ENCODE measurements at places on chromosomes 4 and X. TPM values are rescaled to one million over a fixed set of nuclear protein-coding genes. Genes with fewer than 3 reads are reported as not detected.
A peak's percentile ranks its signal among the peaks of the same experiment; 100 is the strongest.

GRCh38 chr4:103887191-103887590 is 167.4 kb upstream of the TACR3 start:
- H3K4me1 ChIP-seq, result no peaks in the 10 kb centered on the region
- no peak overlapping the region for H3K4me3 ChIP-seq
- H3K27me3 ChIP-seq, result no peaks in the 10 kb centered on the region
- H3K36me3 ChIP-seq, result no peaks in the 10 kb centered on the region
- no peak for DNase-seq

GRCh38 chr4:119508281-119508680 is 120.3 kb downstream of the PDE5A start:
- no peak overlapping the region for H3K4me3 ChIP-seq
- H3K27ac ChIP-seq, result no peak overlapping the region
- H3K27me3 ChIP-seq, result no peaks in the 10 kb centered on the region
- no peaks in the 10 kb centered on the region for H3K36me3 ChIP-seq
- no peaks in the 10 kb centered on the region for H3K4me1 ChIP-seq

APLN gene
- not detected for total RNA-seq

DNA sequence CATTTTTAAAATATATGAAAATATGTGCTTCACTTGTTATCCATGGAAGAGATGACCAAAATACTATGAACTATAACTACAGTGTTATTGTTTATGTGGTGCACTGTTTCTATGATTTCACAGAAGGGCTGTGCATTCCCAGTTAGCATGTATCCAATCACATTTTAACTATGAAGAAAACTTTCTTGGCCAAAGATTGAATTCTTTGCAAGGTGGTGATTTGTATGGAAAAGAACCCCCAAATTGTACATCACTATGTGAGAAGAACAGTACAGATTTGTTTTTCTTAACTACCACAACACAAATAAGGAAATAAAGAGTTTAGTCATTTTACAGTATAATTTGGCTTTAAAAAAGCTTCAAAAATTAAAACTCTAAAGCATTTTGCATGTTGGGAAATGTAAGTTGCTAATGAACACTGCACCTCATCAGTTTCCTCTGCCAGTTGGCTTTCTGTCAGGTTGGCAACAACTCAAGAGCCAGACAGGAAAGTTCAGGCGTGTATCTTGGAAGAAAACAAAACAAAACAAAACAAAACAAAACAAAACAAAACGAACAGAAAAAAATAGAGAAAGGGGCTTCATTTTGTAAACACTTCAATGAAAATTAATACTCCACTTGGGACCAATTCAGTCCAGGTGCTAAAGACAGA is 237.0 kb downstream of the SCFD2 start:
- no peaks in the 10 kb centered on the region for H3K4me1 ChIP-seq
- no peak for DNase-seq
- H3K27ac ChIP-seq, result no peak overlapping the region
- no peaks in the 10 kb centered on the region for H3K36me3 ChIP-seq
- H3K4me3 ChIP-seq, result no peak overlapping the region

AKAP14 gene
- total RNA-seq, result not detected

GRCh38 chr4:145436114-145436513 is 45.5 kb upstream of the SMAD1 start:
- no peak overlapping the region for H3K27ac ChIP-seq
- H3K27me3 ChIP-seq, result no peaks in the 10 kb centered on the region
- H3K36me3 ChIP-seq, result no peaks in the 10 kb centered on the region

VCX3B gene
- not detected for total RNA-seq

DNA sequence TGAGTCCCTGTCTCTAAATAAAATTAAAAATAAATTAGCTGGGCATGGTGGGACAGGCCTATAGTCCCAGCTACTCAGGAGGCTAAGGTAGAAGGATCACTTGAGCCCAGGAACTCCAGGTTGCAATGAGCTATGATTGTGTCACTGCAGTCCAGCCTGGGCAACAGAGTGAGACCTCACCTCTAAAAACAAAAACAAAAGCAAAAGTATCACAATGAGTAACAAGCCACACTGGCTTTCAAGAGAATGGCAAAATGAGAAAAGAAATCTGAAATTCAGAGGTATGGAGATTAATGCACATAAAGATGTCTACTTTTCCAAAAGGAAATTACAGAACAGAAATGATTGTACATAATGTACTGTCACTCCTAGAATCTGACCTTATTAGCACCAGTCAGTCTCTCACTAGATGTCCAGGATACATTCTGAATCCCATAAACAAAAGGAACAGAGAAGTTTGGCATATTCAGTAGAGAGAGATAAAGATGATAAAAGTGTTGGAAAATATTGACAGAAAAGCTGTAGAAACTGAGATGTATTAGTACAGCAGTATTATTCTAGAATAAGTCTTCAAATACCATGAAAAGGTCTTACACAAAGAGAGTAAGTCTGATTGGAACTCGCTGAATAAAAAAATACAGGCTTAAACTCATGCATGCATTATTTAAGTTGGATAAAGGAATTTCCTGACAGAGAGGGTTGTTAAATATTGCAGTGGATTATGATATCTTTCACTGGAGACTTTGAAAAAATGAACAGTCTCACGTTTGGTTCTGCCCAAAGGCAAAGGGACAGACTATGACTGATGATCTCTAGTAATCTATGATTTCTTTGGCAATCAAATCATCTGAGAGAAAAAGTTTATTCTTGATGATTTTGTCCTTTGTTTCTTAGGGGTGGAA is 102.5 kb downstream of the SH3RF1 start:
- no peak overlapping the region for H3K27ac ChIP-seq
- no peak overlapping the region for H3K4me3 ChIP-seq
- H3K27me3 ChIP-seq, result no peaks in the 10 kb centered on the region
- H3K4me1 ChIP-seq, result no peaks in the 10 kb centered on the region
- no peak for DNase-seq

- no peaks in the 10 kb centered on the region for H3K27me3 ChIP-seq
- no peak overlapping the region for H3K4me3 ChIP-seq
- H3K36me3 ChIP-seq, result no peaks in the 10 kb centered on the region
- DNase-seq, result peak; percentile 44
Measured at GRCh38 chr4:138775890-138776289, 239.7 kb upstream of the NOCT start.

GRCh38 chr4:28436191-28437080 is 1575.8 kb downstream of the STIM2 start:
- DNase-seq, result no peak
- H3K36me3 ChIP-seq, result no peaks in the 10 kb centered on the region
- H3K27ac ChIP-seq, result no peak overlapping the region
- no peaks in the 10 kb centered on the region for H3K4me1 ChIP-seq

DNA sequence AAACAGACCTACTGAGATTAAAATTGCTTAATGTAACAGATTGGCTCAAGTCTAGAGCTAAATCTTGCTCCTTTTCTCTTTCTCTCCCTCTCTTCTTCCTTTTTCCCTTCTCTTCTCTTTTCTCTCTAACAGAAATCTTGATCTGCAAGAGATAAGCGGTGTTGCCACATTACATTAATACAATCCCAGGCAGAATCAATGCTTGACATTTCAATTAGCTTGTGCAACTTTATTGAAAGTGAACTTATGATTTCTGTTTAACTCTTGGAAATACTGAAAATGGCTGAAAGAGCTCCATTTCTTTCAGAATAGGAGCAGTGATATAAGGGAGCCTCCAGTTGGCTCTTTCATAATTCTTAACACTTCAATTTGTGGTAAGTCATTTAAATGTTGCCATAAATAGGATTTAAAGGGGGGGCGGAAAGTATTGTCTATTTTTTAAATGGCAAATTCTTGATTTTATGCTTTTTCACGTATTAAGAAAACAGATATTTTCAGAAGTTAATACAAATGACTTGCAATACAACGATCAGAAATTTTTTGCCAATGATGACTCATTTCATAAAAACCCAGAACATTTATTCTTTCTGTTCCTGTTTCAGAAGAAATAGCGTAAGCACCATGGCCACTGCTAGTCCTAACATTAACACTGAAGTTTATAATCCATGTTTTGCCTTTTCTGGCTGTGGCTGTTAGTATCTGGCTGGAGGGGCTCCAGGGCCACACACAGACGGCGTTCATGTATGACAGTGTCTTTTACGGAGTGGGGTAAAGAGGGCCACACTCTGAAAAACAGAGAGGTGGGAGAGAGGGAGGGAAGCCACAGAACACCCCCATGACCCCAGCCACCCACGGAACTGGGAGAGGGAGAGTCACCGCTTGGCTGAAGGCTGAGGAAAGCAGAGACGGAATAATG is 115.7 kb upstream of the FAT1 start:
- H3K36me3 ChIP-seq, result no peaks in the 10 kb centered on the region
- H3K4me3 ChIP-seq, result no peak overlapping the region
- H3K27me3 ChIP-seq, result no peaks in the 10 kb centered on the region
- no peak overlapping the region for H3K27ac ChIP-seq
- peak; percentile 42 for DNase-seq
- peaks cover 8% of the 10 kb centered on the region for H3K4me1 ChIP-seq

GRCh38 chr4:55346851-55347255 is 811 bp downstream of the SRD5A3 start:
- no peak for DNase-seq
- H3K27me3 ChIP-seq, result no peaks in the 10 kb centered on the region
- peaks cover 27% of the 10 kb centered on the region for H3K4me1 ChIP-seq
- H3K4me3 ChIP-seq, result peak overlapping the region; percentile 80

FDCSP gene
- not detected for total RNA-seq

DNA sequence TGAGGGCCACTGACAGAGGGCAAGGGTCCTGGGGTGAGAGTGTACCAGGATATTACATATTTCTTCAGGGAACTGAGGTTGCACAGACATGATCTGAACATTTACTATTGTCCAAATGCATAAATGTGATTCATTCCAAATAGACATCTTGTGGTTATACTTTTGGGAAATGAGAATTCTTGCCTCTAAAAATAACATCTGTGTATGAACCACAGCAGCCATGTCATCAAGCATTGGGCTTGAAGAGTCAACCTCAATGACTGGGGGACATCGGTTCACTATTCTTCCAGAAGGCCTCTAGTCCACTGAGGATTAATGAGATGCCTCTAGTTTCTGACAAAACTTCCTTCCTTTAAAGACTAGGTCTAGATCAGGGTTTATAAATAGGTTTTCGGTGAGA is 193.1 kb upstream of the GPC4 start:
- no peaks in the 10 kb centered on the region for H3K4me1 ChIP-seq
- H3K27ac ChIP-seq, result no peak overlapping the region
- no peak for DNase-seq
- 0 out of 2 replicates have a peak, but pooled peaks cover 3% of the 10 kb centered on the region for H3K27me3 ChIP-seq
- H3K4me3 ChIP-seq, result no peak overlapping the region
- H3K36me3 ChIP-seq, result no peaks in the 10 kb centered on the region

- H3K27ac ChIP-seq, result no peak overlapping the region
- H3K36me3 ChIP-seq, result no peaks in the 10 kb centered on the region
- no peak for DNase-seq
Measured at GRCh38 chr4:148030193-148030873, 298.4 kb downstream of the ARHGAP10 start.

USP51 gene
- total RNA-seq, result 2.2 TPM

TMSB15A gene
- total RNA-seq, result not detected

SPP1 gene
- not detected for total RNA-seq

GPR119 gene
- not detected for total RNA-seq

SMIM43 gene
- total RNA-seq, result not detected

MOB1B gene
- total RNA-seq, result 55.6 TPM

GRCh38 chr4:102345795-102346100 is 466 bp upstream of the SLC39A8 start:
- peak overlapping the region; percentile 71 for H3K4me3 ChIP-seq
- no peaks in the 10 kb centered on the region for H3K27me3 ChIP-seq
- DNase-seq, result no peak
- H3K4me1 ChIP-seq, result peaks cover 39% of the 10 kb centered on the region
- peak overlapping the region; percentile 94 for H3K27ac ChIP-seq

Data from Karpas-422 (cell line).